ENCODE measurements at places on chromosomes 5 and 9.

DNA sequence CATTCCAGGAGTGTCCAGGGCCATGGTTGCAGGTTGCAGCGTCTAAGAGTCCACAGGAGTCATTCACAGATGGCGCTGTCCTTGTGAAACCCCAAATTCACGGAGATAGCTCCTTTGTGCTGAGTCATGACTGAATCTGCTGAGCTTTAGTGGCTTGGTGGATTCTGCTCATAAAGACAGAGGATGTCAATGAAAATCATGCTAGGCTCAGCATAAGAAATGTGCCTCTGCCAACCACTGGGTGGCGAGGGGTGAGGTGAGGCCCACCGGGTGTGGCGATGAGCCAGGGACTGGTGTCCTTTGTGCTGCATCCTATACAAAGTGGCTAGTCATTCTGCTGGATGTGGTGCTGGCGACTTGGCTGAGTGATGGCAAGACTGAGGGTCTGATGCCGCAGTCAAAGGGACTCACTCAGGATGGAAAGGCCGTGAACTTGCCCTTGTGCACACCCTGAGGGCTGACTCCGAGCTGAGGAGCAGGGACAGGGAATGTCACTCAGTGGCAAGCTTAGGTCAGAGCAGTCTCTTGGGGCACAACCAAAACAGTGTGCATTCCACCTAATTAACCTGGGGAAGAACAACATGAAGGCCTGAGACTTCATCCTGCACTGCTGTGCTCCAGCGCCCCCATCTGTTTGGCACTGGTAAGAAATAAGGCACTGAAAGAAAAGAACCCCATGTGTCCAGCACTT, 71.5 kb downstream of the DAP start:
- DNase-seq, result peak; percentile 63

- peak; percentile 37 for DNase-seq
These were observed 483.1 kb upstream of the PIK3R1 start for GRCh38 chr5:67732471-67732870.

DNA sequence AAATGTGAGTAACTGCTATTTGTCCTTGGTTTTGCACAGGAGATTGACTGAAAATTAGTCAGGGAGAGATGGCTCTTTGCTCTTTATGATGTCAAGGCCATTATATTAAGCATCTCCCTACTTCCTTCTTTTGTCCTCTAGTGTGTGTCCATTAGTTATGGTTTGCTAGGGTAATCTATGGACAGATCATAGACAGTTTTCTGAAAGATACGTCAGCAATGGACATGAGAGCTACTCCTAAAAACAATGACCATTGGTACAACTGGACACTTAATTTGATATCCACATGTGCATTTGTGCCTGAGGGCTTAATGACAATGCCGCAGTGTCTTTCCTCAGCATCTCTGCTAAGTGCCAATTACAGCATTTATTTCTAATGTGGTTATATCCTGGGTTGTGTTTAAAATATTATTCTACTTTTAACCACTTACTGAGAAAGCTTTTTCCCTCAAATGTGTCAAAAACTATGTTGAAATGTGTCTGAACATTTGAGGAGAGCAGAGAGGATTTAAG, 218.2 kb upstream of the RFX3 start:
- no peak for DNase-seq

GRCh38 chr5:72005671-72006070, 101.6 kb upstream of the MAP1B start:
- DNase-seq, result peak; percentile 0

GRCh38 chr9:8429157-8429556, 629.6 kb upstream of the DMAC1 start:
- no peak for DNase-seq

DNA sequence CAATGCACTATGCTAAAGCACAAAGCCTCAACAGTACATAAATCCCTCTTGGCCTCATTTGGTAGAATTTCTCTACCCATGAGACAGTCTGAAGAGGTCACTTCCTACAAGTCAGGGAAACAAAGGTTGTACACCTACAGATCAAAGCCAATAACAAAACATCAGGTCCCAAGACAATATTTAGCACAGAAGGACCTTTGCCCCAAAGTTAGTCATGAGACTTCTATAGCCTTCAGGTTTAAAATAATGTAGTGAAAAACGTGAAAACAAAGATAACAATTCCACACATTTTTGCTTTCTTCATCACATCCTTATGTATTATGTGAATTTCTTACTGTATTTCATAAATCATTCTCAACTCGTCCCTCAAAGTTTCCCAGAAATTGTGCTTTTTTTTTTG, 15.8 kb downstream of the AFF4 start:
- peak; percentile 84 for DNase-seq

GRCh38 chr5:56269216-56269927, 36.2 kb upstream of the ANKRD55 start:
- DNase-seq, result peak; percentile 66

- peak; percentile 35 for DNase-seq
These were observed 35.5 kb downstream of the GCNT4 start for GRCh38 chr5:75016896-75017295.

DNA sequence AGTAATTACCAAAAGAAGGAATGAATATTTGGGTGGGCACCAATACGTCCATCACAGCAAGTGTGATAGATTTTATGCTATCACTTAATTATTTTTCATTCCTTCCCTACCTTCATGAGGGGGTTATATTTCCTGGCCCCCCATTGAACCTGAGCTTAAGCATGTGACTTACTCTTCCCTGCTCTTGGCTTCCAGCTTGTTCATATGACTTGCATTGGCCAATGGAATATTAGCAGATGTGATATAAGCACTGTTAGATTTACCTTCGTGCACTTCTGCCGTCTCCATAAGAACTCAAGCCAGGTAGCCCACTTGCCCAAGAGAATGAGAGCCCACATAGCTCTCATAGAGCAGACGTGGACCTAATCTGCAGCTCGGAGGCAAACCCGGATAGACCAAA, 99.1 kb upstream of the SMARCA2 start:
- no peak for DNase-seq

DNA sequence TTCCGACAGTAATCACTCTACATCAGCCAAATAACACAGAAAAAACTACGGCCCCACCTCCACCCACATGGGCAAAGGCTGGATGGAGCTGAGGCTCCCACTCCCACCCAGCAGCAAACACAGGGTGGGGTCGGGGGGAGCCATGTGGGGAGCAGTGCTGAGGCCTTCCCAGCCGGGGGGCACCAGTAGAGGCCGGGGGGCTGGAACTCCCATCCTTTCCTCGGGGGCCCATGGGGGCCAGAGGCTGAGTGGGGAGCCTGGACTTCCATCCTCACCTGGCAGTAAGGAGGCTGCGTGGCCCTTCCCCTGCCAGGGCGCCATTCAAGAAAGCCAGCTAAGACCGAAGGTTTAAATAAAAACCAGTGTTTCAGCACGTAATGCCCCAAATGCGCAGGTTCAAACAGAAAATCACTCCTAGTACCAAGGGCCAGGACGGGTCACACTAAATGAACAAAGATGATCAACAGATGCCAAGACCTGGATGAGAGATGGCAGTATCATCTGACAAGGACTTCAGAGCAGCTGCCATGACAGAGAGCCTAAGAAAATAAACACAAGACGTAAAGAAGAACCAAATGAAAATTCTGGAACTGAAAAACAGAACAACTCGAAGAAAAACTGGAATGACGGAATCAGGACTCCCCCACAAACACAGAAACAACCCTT, 9.4 kb downstream of the CCDC127 start:
- DNase-seq, result no peak

DNA sequence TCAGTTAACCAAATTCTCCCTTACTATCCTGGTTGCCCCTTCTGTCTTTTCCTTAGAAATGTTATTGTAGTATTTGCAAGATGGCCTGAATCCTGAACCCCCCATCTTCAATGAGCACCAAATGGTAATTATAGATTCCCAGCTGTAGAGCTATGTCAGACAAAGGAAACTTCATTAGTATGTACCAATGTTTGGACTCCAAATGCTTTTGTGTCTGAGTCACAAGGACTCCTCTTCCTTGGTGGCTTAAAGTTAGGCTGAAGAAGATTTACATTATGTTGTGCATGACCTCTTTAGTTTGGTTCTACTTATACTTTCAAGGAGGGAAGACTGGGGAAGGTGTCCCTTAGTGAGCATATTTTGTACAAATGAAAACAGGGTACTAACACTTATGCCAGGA, 105.9 kb upstream of the CDKN2B start:
- peak; percentile 84 for DNase-seq

DNA sequence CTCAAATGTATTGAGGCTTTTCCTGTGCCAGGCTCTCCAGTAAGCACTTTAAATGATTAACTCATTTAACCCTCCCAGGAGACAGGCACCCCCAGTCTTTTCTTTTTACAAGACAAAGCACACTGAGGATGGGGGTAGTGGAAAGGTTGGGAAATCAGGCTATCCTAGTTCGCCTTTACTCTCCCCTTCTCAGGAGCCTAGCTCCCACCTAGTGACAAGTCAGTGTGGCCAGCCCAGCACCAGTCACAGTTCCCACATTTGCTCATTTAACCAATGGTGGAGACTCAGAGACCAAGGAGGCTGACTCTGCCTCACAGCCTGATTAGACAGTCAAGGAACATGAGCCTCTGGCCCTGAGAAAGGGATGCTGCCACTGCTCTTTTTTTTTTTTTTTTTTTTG, 3.5 kb downstream of the ALDH7A1 start:
- no peak for DNase-seq

- DNase-seq, result peak; percentile 1
These were observed at the start of gene GDA for GRCh38 chr9:72149231-72149975. TSS of gene GDA (plus strand) at chr9:72149440. CDS start at chr9:72149560, 120 bp downstream.

GRCh38 chr5:69224520-69224919, 10.2 kb upstream of the CDK7 start:
- DNase-seq, result no peak

DNA sequence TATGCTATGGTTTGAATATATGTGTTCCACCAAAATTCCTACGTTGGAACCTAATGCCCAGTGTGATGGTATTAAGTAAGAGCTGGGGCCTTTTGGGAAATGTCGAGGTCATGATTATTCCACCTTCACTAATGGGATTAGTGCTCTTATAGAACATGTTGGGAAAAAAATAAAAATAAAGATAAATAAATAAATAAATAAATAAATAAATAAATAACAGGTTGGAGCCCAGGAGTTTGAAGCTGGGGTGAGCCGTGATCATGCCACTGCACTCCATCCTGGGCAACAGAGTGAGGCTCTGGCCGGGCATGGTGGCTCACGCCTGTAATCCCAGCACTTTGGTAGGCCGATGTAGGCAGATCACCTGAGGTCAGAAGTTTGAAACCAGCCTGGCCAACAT, 22.5 kb downstream of the BASP1 start:
- no peak for DNase-seq

- DNase-seq, result no peak
These were observed 70.3 kb upstream of the SH3PXD2B start for GRCh38 chr5:172524573-172525021.

GRCh38 chr9:97484134-97484533, 17.3 kb upstream of the TMOD1 start:
- no peak for DNase-seq

- no peak for DNase-seq
These were observed 78.8 kb downstream of the NLN start for GRCh38 chr5:65800775-65801174.

GRCh38 chr9:100012279-100012678, 86.5 kb downstream of the ERP44 start:
- DNase-seq, result no peak

DNA sequence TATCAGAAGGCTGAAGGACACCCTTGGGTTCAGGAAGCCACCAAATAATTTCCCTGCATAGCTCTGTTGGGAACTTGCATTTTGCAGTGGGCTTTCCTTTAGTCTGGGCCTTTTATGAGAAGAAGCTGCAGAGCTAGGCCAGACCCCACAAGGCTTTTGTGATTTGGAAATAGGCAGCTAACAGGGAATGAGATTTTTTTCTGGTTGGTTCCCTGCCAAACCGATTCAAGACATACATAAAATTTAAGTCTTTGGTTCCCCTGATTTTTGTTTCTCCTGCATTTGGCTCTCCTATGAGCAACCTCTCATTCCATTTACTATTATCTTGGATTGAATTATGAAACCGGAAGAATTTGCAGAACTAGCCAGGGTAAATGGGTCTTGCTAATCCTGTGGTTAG, 81.5 kb upstream of the PTCH1 start:
- DNase-seq, result no peak

- DNase-seq, result no peak
These were observed 183.8 kb upstream of the PDE4D start for GRCh38 chr5:60077292-60077691.

GRCh38 chr9:101751895-101752294, 13.4 kb upstream of the GRIN3A start:
- DNase-seq, result no peak

- DNase-seq, result peak; percentile 38
These were observed 7.7 kb upstream of the DMRT2 start for GRCh38 chr9:1042466-1042865.

DNA sequence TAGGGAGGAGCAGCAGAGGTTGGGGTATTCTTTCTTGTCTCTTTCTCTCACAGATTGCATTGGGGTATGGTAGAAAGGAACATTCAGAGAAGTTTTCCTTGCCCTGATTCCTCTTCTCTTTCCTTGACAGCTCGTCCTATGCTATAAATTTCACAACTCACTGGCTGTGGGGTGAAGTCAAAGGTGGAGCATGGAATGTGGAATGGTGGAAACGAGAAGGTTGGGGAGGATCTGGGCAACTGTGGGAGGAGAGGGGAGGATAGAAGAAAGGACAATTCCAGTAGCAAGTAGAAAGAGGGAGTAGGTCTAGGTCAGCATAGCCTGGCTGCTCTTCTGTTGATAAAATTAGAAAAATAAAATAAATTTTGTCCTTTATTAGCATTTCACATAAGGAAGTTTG, 39.0 kb upstream of the POC5 start:
- DNase-seq, result no peak

- DNase-seq, result peak; percentile 97
These were observed 2.5 kb upstream of the ZNF367 start for GRCh38 chr9:96420468-96421219.

DNA sequence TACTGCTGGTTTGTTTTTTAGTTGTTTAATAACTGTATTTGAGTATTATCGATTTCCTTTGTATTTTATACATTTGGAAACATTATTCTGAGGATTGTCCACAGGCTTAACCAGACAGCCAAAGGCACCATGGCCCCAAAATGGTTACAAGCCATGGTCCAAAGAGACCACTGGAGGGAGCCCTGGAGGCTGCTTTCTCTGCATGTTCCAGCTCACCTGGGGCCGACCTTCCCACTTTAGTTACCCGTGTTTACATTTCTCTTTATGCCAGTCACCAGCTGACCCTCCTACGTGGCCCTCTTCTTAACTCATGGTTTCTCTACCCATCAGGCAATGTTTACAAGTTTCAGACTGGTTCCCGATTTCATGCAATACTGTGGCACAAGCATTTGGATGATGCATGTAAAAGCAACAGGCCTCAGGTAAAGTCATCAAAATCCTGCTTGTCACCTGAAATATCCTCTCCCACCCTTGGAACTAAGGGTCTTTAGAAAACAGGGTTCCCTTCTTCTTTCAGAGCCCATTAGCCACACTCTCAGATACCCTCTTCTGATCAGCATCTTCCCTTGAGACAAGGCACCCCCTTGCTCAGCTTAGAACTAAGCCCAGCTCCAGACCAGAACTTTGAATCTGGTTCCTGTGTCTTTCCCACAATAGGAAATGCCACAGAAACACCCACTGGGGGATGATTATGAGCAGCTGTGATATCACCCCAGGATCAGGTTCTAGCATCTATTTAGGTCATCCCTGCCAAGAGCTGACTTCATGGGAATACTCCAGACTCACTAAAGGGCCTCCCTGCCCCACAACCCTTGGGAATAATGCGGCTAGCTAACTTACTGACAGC, 49.9 kb upstream of the GARNL3 start:
- DNase-seq, result peak; percentile 60
